Inflammatory macrophage (primary cell): ENCODE measurements at places on chromosomes 4 and X.

DNA sequence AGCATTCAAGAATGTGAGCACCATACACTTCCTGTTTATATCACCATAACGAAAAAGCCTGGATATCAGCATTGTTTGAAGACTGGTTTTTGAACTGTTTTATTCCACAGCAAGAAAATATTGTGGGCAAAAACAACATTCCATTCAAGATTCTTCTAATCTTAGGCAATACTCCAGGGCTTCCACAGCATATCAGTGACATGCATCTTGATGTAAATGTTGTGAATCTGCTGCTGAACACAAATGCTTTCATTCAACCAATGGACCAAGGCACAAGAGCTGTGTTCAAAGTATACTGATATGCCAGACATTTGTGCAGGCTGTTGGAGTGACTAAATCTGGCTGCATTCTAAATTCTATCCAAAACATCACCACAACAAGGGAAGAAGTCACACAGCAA is 260.1 kb upstream of the ETNPPL start:
- no peak for DNase-seq

GRCh38 chr4:145843148-145843547 is 95.5 kb downstream of the ZNF827 start:
- peak; percentile 13 for DNase-seq

DNA sequence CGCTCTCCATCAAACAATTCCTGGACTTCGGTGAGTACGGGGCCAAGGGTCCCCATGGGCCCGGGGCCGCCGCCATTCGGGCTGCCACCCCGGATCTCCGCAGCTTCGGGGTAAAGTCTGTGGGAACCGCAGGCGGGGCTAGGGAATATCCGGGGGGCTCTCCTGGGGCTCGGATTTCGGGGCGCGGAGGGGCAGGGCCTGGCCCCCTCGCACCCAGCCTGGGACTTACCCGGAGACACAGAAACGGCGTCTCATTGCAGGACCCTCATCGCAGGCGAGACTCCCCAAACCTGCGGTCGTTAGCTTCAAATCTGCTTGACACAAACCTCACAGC is 413 bp downstream of the PDK3 start:
- DNase-seq: no peak

- no peak for DNase-seq
Measured at GRCh38 chr4:108685036-108685686, 34.8 kb downstream of the OSTC start.

DNA sequence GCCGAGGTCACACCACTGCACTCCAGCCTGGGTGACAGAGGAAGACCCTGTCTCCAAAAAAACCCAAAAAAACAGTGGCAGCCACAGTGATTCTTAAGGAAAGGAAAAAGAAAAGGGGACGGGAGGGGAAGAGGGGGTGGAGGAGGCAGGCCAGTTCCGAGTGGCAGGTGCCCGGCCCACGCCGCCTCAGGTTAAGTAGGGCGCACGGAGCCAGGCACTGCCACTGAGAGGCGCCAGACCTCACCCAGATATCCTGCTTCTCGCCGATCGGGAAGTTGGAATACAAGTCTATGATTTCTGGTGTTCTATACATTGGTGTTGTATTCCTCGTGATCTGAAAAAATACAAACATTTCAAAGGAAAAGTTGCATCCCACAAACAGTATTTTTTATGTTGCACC is 35.9 kb downstream of the GAK start:
- no peak for DNase-seq

GRCh38 chr4:20617678-20618396 is 82.4 kb upstream of the PACRGL start:
- peak; percentile 70 for DNase-seq

DNA sequence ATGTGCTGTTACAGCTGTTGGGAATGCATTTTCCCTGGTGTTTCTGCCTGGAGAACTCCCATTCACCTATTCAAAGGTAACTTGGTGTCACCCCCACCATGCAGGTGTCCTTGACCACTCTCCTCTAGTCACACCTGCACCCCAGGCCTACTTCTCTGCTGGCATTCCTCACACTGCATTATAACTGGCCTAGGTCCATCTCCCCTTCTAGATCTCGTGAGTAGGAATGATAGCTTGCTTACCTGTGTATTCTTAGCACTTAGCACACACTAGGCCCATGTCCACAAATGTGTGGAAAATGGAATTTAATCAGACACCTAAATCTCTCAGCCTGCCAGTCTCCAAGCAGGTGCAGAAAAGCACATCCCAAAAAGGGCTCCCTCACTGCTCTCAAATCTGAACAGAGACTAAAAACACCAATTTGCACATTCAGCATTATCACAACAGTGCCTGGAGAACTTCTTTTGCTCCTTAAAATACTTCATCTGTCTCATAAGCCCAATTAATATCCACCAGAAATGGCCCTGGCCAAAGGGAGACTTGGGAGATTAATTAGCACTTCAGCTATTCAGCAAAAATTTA is 18.3 kb downstream of the SCD5 start:
- DNase-seq: no peak

DNA sequence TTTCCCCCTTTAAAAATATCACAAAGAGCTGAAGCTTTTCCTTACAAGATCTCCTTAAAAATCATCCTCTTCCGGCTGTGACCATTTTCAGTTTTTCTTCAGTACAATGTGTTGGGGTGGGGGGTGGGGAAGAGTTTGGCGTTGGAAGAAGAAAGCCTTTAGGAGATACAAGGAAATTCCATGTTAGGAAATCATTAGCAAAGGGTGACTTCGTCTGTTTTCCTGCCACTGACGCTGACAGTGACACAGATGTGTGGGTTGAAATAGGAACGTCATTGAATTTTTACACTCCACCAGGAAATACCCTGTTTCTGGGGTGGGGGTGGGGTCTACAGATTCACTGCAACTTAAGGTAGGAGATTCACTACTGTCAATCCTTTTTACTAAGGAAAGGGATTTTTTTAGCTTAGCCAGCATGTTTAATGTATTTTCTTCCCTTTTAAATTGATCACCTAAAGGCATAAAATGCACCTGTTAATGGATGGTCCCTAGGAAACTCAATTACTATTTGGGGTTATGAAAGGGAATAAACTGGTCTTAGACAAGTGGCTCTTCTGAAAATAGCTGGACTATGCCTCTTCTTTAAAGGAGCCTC is 3.9 kb downstream of the MAMLD1 start:
- no peak for DNase-seq

- no peak for DNase-seq
Measured at GRCh38 chr4:87781569-87781968, 17.8 kb upstream of the IBSP start.

DNA sequence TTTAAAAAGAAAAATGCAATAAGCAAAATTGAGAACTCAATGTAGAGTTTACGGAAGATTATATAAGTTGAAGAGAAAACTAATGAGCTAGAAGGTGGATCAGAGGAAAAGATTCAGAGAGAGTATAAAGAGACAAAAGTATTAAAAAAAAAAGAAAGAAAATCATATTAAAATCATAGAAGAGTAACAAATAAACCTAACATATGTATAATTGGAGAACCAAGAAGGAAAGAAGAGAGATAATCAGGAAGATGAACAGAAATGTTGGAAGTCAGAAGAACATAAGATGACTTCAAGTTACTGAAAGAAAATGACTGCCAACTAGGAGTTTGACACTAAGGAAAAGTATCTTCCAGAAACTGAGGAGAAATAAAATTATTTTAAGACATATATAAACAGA is 34.3 kb upstream of the ANTXR2 start:
- DNase-seq: no peak

- peak; percentile 66 for DNase-seq
Measured at GRCh38 chrX:153983321-153983801, 10.8 kb downstream of the TMEM187 start.

DNA sequence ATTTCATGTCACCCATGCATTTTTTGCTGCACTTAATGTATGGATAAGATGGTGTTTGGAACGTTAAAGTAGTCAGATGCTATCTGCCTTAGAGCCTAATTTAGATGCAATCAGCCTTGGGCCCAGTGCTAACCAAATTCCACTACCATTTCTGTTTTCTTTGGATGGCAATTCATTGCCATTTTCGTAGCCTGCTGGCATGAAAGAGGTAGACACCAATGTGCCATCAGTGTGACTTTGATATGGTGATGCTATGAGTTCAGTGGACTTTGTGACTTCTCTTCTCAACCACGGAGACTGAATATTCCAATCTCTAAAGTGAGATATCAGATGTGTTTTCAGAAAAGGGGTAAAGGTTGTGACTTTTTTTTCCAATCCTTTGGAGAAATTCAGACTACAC is 1.5 kb downstream of the ETFDH start:
- no peak for DNase-seq

GRCh38 chr4:89899152-89899551 is 4.5 kb downstream of the MMRN1 start:
- no peak for DNase-seq
